ENCODE measurements at places on chromosomes 16 and 17.

- DNase-seq, result no peak
Measured at GRCh38 chr17:74610108-74610507, 13.4 kb downstream of the CD300E start.

DNA sequence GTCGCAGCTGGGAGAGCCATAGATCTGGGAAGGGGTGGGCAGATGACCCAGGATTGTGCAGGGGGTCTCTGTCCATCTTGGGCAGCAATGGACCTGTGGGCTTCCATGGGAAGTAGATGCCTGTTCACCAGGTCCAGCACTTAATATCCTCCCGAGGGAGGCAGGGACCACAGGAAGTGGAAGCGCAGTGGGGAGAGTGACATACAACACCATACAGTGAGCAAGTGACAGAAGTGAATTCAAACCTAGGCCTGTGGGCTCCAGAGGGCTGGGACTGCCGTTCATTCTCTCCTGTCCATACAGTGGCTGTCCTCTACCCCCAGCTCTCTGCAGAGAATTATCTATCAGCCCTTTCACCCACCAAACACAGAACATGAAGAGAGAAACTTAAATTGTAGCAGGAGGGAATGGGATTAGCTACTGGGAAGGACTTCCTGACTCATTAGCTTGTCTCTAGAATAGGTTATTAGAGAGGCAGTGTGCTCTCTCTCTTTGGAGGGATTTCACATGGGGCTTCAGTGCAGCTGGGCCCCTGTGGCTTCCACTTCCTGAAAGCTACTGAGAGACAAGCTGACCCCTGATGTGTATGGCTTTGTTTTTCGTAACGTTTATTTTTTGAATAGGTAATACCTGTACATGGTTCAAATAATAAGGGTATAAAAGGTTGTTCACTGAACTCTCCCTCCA lies 13.1 kb upstream of the SEZ6 start:
- no peak for DNase-seq

- DNase-seq, result no peak
Measured at GRCh38 chr17:82740906-82741759, 5.7 kb downstream of the FN3K start.

- no peak for DNase-seq
Measured at GRCh38 chr17:77070888-77071279, 69.9 kb upstream of the SEC14L1 start.

DNA sequence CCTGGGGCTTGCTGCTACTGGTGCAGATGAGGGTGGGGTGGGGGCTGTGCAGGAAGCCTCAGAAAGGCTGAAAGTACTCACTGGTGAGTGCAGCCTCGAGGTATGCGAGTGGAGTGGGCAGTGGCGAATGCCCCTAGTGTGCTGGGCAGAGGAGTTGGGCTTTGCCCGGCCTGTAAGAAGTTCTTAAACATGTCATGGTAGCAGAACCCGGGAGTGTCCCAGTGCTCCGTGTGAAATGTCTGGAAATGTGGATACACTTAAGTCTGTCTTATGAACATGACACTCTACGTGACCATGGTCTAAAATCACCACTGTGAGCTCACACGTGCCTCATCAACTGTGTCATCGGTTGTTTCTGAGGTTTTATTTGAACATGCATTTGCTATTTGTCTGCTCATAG lies 1.7 kb downstream of the SMTNL2 start:
- DNase-seq, result no peak

DNA sequence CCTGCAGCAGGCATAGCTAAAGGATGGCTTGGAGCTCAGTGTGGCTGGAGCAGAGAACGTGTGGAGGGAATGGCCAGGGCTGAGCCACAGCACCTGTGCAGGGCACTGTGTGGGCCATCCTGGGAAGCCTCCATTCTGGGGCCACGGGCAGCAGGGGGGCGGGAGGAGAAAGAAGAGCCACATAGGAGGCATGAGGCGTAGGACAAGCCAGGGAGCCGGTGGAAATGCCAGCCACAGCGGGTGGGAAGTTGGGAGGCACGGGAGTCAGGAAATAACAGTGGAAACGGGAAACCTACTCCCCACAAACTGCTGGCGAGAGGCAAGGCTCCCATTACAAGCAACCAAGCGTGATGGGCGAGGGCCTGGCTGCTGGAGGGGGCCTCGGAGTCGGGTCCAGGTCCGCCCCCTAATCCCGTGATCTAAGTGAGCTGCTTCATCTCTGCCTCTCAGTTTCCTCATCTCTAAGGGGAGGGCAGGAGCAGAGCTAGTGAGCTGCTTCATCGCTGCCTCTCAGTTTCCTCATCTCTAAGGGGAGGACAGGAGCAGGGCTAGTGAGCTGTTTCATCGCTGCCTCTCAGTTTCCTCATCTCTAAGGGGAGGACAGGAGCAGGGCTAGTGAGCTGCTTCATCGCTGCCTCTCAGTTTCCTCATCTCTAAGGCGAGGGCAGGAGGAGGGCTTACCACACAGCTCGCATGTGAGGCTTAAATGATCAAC lies 104.9 kb downstream of the ADCY9 start:
- DNase-seq, result no peak

GRCh38 chr17:45227926-45228762 lies 6.5 kb downstream of the FMNL1 start:
- DNase-seq, result peak; percentile 30

- DNase-seq, result no peak
Measured at GRCh38 chr16:63244631-63245030, 1208.4 kb upstream of the CDH8 start.

- no peak for DNase-seq
Measured at GRCh38 chr16:11450136-11450535, 104.9 kb downstream of the RMI2 start.

DNA sequence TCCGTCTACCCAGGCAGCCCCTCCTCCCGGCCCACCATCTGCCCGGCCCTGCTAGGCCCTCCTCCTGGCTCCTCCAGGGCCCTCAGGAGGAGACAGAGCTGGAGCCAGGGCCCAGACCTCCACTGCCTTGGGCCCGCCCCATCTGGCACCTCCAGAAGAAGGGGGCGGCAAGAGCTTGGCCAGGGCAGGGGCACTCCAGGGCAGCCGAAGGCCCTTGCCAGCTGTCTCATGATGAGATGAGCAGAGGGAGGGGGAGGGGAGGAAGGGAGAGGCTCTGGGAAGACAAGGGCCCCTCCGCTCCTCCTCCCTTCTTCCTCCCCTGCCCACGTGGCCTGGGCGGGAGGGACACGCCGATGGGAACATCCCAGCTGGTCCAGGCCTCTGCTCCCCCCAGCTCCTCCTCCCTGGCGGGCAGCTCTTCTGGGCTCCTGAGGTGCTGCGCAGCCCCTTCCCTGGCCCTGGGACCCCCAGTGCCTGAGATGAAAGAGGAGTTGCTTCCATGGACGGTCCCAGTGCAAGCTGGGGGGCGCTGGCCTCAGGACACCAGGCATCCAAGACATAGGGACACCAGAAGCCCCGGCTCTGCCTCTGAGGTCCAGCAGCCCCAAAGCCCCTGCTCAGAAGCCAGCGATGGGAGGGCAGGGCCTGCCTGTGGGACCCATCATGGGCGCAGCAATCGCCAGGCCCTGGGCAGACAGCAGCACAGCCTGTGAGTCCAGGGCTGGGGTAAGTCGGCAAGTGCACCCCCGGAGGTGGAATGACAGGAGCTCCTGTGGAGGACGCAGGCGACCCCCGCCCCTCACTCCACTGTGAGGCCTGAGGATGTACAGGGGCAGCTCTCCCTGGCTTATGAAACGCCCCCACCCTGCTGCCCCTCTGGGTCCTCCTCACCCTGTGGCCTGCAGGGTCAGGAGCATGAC lies 23.6 kb upstream of the ENPP7 start:
- DNase-seq, result no peak

DNA sequence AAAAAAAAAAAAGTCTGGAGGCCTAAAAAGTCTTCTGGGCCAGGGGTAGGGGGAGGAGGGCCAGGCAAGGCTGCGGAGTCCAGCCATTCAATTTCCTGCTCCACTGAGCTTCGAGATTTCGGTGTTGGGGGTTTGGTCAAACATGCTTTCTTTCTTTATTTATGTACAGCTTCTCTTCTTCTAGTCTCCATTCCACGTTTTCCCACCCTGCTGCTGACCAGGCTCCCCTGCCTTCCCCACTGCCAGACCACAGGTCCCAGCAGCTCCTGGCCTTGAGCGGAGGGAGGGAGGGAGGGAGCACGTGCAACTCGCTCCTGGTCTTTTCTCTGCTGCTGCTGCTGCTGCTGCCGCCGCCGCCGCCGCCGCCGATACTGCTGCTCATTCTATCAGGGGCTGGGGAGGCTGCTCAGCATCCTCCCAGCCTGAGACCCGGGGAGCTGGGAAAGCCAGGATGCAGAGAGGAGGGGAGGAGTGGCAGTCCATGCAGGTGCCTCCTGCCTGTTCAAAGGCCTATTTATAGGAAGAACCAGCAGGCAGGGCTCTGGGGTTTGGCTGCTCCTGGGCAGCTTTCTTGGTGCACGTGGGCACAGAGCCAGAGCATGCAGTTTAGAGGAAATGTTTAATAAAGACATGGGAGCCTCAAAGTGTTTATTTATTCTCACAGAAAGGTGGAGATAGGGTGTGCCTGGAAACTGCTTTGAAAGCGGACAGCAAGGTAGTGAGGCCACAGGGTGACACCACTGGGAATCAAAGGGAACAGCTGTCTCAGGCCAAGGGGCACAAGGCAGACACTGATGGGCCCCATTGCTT lies 23.4 kb upstream of the ZFHX3 start:
- DNase-seq, result no peak

GRCh38 chr17:13485327-13485726 lies 116.4 kb downstream of the HS3ST3A1 start:
- DNase-seq, result no peak

DNA sequence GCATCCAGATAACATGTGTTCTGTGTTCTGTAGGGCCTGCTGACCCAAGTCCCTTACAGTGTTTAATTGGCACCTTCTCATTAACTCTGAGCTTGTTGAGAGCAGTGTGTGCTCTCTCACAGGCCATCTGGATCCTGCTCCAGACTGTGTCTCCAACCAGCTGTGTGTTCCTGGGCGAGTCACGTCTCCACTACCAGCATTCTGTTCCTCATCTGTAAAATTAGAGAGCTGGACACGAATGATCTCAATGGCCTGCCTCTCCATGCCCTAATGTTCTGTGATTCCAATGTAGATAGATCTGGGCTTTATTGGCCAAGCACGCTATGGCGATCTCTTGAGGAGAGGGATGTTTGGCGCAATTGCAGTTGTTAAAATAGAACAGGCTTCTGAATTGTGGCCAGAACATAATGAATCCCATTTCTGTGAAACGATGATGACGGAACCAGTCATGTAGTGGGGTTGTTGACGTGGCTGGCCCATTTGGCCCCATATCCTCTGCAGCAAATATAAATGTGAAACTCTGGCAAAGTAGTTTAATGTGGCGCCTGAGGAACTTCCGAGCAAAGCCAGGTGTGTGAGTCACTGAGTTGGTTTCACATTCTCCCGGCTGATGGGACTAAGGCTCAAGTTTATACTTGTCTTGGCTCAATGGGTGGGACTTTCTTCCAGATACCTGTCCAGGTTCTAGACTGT lies 22.2 kb downstream of the TBX4 start:
- no peak for DNase-seq

DNA sequence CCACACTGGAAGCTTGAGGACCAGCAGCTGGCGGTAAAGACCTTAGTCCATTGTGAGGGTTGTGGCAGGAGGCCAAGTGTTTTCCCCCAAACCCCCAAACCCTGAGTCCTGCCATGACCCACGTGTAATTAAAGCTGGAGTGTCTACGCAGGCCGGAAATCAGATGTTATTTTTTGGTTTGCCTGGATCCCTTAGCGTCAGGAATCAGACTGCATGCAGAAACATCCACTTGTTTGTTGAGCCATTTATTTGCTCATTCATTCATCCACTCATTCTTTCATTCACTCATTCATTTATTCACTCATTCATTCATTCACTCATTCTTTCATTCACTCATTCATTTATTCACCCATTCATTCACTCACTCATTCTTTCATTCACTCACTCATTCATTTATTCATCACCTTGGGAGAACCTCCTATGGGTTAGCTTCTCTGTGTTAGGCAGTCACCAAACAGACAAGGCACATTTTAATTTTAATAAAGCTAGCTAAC lies 313.1 kb downstream of the MAF start:
- DNase-seq, result no peak

- DNase-seq, result peak; percentile 63
Measured at GRCh38 chr16:29825145-29826044, 5.1 kb downstream of the MVP start.

DNA sequence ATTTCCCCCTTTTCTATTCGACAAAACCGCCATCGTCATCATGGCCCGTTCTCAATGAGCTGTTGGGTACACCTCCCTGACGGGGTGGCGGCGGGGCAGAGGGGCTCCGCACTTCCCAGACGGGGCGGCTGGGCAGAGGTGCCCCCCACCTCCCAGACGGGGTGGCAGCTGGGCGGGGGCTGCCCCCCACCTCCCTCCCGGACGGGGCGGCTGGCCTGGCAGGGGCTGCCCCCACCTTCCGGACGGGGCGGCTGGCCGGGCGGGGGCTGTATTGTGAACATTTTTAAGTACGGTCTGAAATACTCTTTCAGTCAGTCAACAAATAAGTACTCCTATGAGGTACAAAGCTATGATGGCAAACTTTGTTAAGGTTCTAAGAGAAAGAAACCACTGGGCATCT lies 222.8 kb downstream of the CNTNAP4 start:
- DNase-seq, result no peak

DNA sequence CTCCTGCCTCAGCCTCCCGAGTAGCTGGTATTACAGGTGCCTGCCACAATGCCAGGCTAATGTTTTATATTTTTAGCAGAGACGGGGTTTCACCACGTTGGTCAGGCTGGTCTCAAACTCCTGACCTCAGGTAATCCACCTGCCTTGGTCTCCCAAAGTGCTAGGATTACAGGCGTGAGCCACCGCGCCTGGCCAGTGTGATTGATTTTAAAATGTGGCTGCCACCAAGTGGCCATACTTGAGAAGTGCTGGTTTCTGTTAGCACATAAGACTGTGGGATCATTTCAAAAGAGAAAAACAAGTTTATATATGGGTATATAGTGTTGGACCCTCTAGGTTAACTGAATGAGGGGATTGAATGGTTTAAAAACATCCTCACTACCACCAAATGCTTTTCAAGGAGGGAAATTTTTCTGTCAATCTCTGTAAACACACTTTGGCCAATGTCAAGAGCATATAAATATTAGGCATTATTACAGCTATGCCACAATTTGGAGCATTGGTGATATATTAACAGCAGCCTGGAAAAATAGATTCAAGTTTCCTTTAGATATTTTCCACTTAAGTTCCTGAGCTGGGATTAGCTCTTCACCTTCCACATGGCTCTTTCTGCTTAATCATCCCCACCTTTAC lies 13.5 kb upstream of the DHRS13 start:
- peak; percentile 51 for DNase-seq

DNA sequence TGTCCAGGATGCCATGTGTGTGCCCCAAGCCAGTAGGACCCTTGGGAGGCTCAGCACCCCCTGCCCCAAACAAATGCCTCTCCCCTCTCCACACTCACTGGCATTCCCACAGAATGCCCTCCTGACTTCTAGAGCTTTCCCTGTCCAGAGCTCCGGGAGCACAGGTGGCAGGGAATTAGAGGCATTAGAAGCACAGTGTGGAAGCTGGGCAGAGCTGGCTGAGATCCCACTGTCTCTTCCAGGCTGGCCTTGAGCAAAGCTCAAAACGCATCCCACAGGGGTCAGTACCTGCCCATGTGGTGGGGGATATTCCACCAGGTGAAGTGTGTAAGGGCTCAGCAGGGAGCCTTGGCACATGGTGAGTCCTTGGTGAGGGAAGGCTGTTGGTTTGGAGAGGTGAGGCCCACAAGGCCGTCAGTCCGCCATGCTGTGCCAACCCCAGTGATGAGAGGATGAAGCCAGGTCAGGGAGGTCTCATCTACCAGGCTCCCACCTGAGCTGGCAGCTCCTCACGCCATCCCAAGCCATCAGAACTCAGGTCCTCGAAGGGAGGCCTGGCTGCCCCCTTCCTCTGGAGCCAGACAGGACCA lies 18.1 kb downstream of the ENDOV start:
- DNase-seq, result no peak

- no peak for DNase-seq
Measured at GRCh38 chr16:72785886-72786285, 262.0 kb downstream of the ZFHX3 start.
